ENCODE measurements at places on chromosomes 5 and 9.

DNA sequence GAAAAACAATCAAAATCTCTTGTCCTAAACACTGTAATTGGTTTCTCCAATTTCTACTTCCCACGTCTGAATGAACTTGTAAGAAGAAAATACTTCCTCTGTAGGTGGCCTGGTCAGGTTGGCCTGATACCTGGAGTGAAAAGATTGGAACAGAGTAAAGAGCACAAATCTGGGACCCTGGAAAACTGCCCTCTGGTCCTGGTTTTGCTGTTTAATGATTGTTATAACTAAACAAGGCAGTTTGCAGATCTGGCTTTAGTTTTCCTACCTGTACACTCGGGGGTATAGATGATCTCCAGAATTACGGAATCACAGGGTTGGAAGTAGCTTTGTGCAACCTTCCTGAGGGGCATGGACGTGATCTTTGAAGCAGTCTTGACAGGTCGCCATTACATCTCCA lies 67.6 kb downstream of the ZSWIM6 start:
- H3K27ac ChIP-seq: no peak overlapping the region
- no peaks in the 10 kb centered on the region for H3K36me3 ChIP-seq
- no peaks in the 10 kb centered on the region for H3K4me1 ChIP-seq

- H3K27ac ChIP-seq: no peak overlapping the region
- no peaks in the 10 kb centered on the region for H3K27me3 ChIP-seq
- H3K36me3 ChIP-seq: no peaks in the 10 kb centered on the region
Observed at GRCh38 chr5:168752012-168752411, 172.8 kb upstream of the PANK3 start.

DNA sequence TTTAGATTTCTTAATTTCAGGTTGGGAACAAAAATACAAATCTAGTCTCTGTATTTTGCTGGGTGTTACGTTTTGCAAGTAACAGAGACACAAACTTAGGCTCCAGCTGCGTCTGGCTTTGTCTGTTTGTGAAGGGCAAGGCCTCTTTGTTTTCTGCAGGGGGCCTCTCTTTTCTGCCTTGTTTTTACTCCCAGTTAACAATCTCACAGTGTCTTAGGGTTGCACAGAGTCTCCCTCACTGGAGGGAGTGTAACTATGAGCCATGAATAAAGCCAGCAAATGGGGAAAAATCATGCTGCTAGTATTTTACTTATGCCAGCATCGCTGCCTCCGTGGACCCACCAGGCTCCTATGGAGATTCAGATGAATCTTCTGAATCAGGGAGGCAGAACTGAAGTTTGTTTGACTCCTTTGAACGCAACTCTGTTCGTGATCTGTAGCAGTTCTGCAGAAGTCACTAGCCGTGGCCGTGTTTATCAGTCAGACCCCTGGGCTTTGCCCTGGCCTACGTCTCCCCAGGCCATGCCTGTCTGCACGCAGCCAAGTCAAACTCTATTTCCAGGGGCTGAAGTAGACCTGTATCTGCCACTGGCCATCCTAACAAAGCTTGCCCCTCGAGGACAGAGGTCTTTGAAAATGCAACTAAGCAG lies 77.2 kb downstream of the ATP10B start:
- H3K27ac ChIP-seq: no peak overlapping the region
- H3K4me3 ChIP-seq: no peak overlapping the region
- H3K36me3 ChIP-seq: no peaks in the 10 kb centered on the region
- H3K27me3 ChIP-seq: no peaks in the 10 kb centered on the region

GRCh38 chr9:82419696-82420486 lies 431.3 kb downstream of the SPATA31D1 start:
- H3K27ac ChIP-seq: no peak overlapping the region
- no peaks in the 10 kb centered on the region for H3K4me1 ChIP-seq
- H3K4me3 ChIP-seq: no peak overlapping the region
- no peaks in the 10 kb centered on the region for H3K36me3 ChIP-seq

- H3K36me3 ChIP-seq: no peaks in the 10 kb centered on the region
- DNase-seq: no peak
- no peaks in the 10 kb centered on the region for H3K27me3 ChIP-seq
- no peaks in the 10 kb centered on the region for H3K4me1 ChIP-seq
- no peak overlapping the region for H3K27ac ChIP-seq
- H3K4me3 ChIP-seq: no peak overlapping the region
Observed at GRCh38 chr5:65728218-65728617, 6.2 kb downstream of the NLN start.

GRCh38 chr9:38186404-38187115 lies 117.5 kb upstream of the SHB start:
- no peaks in the 10 kb centered on the region for H3K4me1 ChIP-seq
- H3K36me3 ChIP-seq: no peaks in the 10 kb centered on the region
- DNase-seq: no peak
- H3K4me3 ChIP-seq: no peak overlapping the region

GRCh38 chr5:144585681-144586080 lies 415.0 kb downstream of the KCTD16 start:
- H3K4me3 ChIP-seq: no peak overlapping the region
- H3K36me3 ChIP-seq: no peaks in the 10 kb centered on the region
- no peak overlapping the region for H3K27ac ChIP-seq
- DNase-seq: no peak
- no peaks in the 10 kb centered on the region for H3K27me3 ChIP-seq

GRCh38 chr5:59709846-59710245 lies 183.7 kb downstream of the PDE4D start:
- peak overlapping the region; percentile 89 for H3K27ac ChIP-seq
- H3K4me1 ChIP-seq: peaks cover 3% of the 10 kb centered on the region
- H3K4me3 ChIP-seq: no peak overlapping the region
- DNase-seq: no peak
- H3K27me3 ChIP-seq: no peaks in the 10 kb centered on the region
- 0 out of 2 replicates have a peak, but pooled peaks cover 2% of the 10 kb centered on the region for H3K36me3 ChIP-seq

DNA sequence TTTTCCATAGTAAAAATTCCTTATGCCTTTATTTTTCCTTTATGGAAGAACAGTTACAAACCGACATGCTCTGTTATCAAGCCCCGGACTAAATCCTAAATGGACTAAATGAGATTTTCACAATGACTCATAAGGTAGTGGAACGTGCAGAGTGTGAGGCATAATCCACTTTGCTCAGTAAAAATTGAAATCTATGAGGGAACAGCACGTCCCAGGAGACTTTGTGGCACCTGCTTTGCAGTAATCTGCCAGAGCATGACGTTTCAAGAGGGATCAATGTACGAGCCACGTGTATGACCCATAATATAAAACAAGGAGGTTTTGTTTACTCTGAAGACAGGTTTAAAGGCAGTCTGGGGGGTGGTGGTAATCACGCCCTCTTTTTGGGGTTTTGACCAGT lies 83.8 kb upstream of the GNA14 start:
- no peak overlapping the region for H3K27ac ChIP-seq
- no peak for DNase-seq
- H3K4me1 ChIP-seq: peaks cover 3% of the 10 kb centered on the region
- no peaks in the 10 kb centered on the region for H3K27me3 ChIP-seq
- no peak overlapping the region for H3K4me3 ChIP-seq

DNA sequence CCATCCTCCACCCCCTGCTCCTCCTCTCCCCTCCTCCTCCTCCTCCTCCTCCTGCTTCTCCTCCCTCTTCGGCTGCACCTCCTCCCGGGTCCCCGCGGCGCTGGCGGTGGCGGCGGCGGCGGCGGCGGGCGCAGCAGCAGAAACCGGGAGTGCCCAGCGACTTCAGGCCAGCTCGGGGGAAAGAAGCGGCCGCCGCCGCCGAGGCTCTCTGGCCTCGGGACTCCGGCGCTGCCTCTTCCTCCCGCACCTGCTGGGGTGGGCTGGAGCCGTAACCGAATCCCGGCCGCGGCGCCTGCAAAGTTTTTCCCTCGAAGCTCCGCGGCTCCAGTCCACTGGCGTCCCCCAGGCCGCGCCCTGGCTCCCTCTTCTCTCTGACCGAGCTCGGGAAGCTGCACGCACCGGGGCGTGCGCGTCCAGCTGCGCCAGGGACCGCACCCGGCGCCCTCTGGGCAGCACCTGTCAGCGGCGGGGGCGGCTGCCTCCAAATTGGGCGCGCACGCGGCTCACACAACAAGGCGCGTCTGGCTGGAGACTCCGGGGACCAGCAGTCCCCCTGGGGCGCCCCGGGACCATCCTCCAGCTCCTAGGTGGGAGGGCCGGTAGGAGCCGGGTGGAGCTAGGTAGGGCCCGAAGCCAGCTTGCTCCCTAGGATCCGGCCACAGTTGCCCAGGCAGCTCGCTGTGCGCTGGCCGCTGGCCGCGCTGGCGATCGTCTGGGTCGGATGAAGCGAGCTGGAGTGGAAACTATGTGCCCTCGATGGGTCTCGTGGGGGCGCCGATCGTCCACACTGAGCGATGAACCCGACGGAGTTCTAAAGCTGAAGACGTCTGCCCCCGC lies at the start of gene MCTP1:
TSS of gene MCTP1 (minus strand) at position 523 of the 837 bp plus-strand sequence.
- no peaks in the 10 kb centered on the region for H3K4me1 ChIP-seq
- H3K36me3 ChIP-seq: no peaks in the 10 kb centered on the region
- H3K4me3 ChIP-seq: peak within 1 kb of the TSS; percentile 77
- DNase-seq: no peak
- H3K27ac ChIP-seq: no peak within 1 kb of the TSS

DNA sequence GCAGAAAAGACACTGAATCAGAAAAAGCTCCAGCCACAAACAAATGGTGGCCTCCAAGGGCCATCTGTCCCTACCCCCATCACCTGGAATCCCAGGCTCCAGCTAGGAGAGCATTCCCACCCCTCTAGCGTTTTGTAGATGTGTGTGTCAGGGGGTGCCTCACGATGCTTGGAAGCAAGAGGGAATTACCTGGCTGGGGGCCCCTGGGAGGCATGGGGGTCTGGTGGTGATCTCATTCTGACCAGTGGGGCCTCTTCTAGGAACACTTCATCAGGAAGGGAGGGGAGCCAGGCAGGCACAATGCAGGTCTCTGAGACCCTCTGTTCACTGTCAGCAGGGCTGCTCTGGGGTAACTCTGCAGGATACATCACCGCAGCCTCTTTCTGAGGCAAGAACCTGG lies 6.0 kb downstream of the SHROOM1 start:
- no peak for DNase-seq
- no peaks in the 10 kb centered on the region for H3K36me3 ChIP-seq
- no peak overlapping the region for H3K4me3 ChIP-seq
- H3K27me3 ChIP-seq: peaks cover 19% of the 10 kb centered on the region
- H3K27ac ChIP-seq: no peak overlapping the region

DNA sequence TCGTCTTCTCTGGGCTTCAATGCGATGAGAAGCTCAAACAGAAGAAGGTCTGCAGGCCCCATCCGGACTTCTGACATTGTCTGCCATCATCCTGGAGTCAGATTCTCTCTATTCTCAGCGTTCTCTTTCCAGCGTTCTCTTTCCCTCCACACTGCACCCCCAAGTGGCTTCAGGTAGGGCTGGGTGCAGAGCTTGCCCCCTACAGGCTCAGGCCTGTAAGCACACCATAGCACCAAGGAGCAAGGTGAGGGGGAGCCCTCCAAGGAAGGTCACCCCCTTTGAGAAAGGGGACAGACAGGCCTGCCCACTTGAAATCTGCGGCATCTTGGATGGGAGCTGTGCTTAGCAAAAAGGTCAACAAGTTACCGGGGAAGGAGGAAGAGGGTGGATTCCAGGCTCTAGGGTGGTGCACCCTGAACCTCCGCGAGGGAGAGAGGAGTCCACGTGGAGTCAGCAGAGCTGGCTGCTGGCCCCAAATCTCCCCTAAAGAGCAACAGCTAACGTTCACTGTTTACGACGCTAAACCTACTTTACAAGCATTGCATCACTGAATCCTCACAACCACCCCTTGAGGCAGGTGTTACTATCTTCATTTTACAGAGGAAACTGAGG lies 27.5 kb downstream of the GPX3 start:
- no peak overlapping the region for H3K27ac ChIP-seq
- DNase-seq: no peak
- no peaks in the 10 kb centered on the region for H3K27me3 ChIP-seq

DNA sequence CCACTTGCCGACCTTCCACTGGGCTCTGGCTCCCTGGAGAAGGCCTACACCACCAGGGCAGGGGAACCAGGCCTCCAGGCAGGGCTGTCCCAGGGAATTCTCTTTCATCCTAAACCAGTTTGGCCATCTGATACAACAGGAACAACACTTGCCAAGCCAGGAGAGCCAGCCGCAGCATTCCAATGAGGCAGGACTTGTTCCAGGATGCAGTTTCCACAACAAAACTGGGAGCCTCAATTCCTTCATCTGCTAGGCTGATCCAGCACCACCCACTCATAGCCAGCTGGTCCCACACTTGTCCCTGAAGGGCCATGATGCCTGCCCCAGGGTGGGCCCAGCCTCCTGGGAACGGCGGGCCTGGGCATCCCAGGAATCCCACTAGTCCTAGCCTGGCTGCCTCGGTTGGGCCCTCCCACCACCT lies 26.0 kb downstream of the BICD2 start:
- no peak for DNase-seq
- no peaks in the 10 kb centered on the region for H3K36me3 ChIP-seq
- H3K27me3 ChIP-seq: no peaks in the 10 kb centered on the region
- H3K4me1 ChIP-seq: peaks cover 2% of the 10 kb centered on the region
- no peak overlapping the region for H3K4me3 ChIP-seq

DNA sequence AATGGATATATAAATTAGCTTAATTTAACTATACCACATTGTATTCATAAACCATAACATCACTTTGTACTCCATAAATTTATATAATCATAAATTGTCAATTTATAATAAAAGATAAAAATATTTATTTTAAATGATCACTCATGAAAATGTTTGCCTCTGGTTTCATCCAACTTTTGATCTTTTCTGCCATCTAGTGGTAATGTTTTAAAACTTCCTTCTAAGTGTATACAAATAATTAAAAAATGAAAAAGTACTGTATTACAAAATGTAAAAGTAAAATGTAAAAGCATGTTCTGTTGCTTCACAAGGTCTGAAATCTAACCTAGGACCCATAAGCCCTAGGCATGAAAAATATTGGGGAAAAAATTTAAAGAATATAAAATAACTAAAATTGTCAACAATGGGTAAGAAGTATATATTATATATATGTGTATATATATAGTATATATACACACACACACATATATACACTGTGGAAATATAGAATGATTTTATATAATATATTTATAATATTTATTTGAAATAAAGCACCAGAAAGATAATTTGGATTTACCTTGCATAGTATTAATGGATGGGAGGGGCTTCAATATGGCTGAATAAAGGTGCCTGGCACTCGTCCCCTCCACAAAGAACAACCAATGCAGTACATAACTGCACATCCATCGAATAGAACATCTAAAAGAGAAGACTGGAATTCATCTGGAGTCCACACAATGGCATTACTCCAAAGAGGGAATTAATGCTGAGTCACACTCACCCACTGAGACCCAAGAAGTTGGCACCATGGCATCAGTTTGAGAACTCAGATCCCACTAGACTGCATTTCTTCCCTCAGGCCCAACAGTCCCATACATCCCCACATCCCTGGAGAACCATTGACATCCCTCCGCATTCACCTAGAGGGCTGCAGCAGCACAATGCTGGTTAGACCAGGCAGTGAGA lies 32.5 kb downstream of the ANXA1 start:
- H3K27me3 ChIP-seq: no peaks in the 10 kb centered on the region
- no peak overlapping the region for H3K4me3 ChIP-seq
- no peaks in the 10 kb centered on the region for H3K36me3 ChIP-seq
- 0 out of 2 replicates have a peak, but pooled peaks cover 1% of the 10 kb centered on the region for H3K4me1 ChIP-seq
- DNase-seq: no peak
